NCI-H510A treated with DMSO at 0.1 percent for 48 hours (cell line): ENCODE measurements at places on chromosomes 1 and 21.

GRCh38 chr1:224488806-224489499 lies 54.4 kb upstream of the WDR26 start:
- no peak for DNase-seq

DNA sequence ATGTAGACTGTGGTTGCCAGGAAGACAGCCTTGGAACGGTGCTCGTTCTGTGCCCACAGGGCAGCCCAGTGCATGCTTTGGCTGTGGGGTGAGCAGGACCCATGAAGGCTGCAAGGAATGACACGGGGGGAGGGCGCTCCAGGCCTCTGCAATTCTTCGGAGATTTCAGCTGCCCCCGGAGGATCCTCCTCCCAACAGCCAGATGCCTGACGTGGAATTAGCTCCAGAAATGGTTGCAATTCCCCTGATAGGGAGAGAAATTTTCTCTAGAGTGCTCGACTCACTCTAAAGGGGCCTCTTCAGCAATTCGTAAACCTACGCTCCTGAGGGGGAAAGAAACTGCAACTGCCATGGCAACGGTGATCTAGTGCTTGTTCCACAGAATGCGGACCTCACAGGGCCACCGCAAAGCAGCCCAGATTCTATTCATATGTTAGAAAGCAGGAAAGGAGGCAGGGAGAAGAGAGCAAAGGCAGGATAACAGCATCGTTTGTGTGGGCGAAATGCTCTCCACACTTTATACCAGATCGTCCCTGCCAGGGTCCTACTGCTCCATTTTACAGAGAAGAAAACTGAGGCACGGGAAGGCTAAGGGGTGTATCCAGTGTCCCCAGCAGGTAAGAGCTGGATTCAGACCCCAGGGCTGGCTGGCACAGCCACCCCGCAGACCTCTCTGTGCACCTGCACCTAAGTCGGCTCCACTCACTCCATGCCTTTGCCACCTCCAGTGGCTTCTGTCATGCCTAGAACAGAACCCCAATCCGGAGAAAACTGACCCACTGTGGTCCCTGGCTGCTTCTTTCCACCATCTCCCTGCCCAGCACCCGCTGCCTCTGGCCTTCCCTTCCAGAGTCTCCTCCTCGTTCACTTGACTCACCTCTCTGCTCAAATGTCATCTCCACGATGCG lies 11.9 kb upstream of the PDE9A start:
- DNase-seq = no peak

DNA sequence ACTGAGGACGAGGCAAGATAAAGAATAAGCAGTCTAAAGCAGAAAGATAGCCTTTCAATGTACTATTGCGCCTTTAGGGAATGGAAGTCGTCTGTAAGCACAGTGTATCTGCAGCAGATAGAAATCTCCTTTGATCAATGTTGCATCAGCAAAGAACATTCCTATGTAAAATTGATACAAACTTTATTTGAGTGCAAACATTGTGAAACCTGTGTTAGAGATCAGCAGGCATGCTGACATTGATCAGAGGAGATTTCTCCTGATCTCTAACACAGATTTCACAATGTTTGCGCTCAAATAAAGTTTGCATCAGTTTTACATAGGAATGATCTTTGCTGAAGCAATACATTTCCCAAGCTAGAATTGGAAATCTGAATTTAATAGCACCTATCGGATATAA lies 1446.8 kb downstream of the MRPL39 start:
- no peak for DNase-seq

DNA sequence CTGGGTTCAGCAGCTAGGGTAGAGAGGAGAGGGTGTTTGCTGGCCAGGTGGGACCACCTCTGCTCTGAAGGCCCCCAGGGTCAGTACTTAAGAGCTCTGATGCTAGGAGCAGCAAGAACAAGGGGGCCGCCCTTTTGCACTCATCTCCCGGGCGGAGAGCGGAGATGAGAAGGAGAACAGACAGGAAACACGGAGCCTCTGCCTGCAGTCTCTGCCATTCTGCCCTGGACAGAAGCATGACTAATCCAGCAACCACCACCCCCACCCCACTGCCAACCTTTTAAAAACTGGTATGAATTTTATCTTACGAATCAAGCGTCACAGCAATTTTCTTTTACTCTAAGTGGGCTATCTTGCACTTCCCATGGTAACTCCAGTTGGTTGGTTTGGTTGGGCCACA lies 34.5 kb downstream of the PARP1 start:
- no peak for DNase-seq

- DNase-seq = no peak
Measured at GRCh38 chr21:42518215-42518614, 4.6 kb downstream of the SLC37A1 start.

DNA sequence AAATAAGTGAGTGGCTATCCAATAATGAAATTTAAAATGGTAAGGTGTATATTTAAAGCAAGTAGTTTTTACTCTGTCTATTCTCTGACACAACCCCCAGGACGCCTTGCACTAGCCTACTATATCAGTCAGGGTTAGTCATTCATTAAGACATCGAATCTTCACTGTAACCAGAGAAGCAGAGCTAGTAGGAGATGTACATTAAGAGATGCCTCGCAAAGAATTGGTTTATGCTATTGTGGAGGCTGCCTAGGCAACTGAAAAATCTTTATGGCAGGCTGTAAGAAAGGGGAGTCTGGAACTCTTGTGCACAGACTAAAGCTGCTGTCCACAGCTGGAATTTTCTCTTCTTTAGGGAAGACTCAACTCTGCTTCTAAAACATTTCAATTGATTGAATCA lies 28.8 kb downstream of the NTNG1 start:
- DNase-seq = no peak

GRCh38 chr1:208105756-208106155 lies 138.4 kb downstream of the PLXNA2 start:
- DNase-seq = no peak

DNA sequence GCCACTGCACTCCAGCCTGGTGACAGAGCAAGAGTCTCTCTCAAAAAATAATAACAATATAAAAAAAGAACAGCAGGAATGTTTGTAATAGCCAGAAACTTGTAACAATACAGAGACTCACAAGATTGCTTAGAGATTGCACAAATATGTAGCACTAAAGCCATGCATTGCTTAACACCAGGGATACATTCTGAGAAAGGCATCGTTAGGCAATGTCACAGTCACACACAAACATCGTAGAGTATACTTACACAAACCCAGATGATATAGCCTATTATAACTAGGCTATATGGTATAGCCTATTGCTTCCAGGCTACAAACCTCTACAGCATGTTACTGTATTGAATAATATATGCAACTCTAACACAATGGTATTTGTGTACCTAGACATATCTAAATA lies 45.3 kb downstream of the GPATCH2 start:
- no peak for DNase-seq

DNA sequence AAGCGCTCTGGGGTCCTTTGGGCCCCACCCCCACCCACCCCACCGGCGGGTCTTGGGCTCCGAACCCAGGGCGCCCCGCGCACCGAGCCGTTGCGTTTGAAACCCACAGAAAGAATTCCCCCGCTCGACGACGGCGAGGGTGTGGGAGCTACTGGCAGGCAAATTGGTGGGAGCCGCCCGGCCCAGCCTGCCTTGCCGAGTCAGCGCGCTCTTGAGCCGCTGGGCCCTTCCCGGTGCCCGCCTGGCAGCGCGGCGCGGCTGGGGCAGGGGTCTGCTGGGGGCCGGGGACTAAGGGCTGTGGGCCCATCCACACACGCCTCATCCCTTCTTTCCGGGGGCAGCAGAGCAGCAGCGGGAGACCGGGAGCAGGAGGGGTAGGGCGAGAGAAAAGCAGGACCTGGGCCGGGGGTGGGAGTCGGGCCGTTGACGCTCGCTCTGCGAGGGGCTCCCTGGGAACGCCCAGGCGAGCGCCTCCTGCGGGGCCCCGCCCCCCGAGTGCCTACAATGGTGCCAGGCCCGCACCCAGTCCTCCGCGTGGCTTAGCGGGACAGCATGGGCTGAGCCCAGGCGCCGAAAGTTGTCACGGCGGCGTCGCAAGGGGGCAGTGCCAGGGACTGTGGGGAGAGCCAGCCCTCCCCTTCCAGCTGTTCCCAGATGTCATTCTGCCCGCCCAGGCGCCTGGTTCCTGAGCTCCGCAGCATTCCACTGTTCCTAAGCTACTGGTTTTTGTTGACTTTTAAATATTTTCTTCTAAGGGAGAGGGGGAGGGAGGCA lies at the start of gene C1orf94:
C1orf94 (plus strand) TSS at position 78 of the 774 bp plus-strand sequence. CDS start 883 bp downstream, outside the sequence.
- DNase-seq = no peak

DNA sequence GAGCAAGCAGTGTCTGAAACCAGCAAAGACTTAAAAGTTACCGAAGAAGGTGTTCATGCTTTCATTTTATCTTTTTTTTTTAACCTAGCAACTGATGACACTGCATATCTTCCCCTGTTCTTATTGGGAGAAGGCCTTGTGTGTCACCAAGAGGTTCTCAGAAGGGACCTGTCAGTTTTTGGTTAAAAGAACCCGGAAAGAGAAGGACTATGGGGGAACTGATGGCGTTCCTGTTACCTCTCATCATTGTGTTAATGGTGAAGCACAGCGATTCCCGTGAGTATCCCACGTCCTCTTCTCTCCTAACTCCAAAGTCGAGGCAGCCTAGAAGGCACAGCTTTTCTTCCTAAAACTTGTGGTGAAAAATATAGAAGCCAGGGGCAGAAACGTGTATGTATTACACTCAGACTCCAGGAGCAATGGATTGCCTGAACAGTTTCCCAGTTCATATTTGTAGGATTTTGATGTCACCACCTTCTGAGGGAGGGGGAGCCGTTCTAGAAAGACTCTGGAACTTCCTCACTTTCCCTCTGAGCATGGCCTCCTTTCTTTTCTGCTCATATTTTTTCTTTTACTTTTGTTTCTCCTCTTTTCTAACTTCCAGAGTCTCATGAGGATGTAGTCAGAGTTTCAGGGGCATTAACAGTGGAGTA lies at the start of gene MR1:
MR1 (plus strand) TSS at position 185 of the 653 bp plus-strand sequence; CDS start at position 210, 25 bp downstream.
- DNase-seq = peak; percentile 36

DNA sequence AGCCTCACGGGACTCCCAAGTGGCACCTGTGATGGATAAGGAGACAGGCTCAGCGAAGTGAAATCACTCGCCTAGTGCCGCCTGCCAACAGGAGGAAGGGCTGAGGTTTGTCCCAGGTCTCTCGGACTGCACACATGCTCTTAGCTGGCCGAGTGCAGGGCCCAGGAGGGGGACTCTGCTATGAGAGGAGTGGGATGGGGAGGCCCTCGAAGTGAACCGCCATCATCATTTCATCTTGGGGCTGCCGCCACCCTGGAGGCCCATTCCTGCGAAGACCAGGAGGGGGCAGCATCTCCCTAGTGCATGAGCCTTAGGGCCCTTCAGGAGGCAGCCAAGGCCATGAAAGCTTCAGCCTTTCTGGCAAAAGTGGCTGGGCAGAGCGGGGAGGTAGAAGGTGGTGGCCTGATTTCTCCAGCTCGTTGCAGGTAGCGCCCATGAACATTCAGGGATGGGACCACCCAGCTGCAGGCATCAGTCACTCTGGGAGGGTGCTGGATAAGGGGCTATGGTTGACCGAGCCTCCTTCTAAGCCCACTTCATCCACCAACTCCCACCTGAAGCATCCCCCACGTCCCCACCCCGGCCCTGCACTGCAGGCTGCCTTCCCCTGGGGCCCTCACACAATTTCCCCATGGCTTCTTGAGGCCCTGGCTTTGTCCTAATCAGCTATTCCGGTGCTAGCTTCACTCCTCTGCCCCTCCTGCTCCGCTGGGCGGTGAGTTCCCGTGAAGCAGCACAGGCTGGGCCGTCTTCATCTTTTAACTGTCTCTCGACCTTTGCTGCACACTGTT lies 17.2 kb upstream of the RASSF5 start:
- DNase-seq = peak; percentile 73

DNA sequence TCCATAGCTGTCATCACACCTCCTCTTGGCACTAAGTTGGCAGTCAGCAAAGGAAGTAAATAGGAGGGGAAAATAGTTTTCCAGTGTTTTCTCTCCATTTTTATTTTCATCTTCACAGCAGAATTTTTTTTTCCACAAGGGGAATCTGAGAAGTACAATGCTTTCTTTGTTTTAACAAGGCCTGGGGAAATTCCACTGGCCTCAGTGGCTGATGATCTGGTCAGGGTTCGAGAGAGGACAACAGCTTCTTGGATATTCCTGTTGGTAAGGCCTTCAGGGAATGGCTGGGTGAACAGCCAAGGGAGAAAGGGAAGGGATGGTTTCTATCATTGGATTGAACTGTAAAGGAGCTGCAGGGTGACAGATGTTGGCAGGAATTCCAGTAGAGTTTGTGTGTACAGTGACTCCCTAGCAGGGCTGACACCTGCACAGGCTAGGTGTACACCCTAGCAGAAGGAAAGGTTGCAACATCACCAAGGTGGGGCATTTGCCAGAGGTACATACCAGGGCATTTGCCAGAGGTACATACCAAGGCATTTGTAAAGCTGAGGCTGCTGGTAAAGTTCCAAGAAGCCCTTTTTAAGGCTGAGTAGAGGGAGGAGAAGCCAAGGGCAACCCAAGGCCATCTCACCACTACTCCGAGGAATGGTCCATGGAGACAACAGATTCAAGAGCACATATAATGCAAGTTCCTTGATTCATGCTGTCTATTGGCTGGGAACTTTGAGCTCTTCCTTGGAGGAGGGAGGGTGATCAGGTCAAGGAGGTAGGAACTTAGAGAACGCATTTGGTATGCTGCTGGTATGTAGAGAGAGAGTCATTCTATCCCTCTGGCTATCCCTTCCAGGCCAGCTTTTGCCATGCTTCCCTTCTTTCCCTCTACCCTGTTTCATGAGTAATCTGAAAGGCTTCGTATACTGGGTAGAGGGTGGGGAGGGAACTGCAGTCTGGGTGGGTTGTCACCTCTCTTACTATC lies 3.1 kb downstream of the GJA5 start:
- no peak for DNase-seq

GRCh38 chr1:8560611-8561544 lies 243.0 kb downstream of the SLC45A1 start:
- DNase-seq = peak; percentile 97

GRCh38 chr1:183394435-183394834 lies 23.7 kb downstream of the NMNAT2 start:
- DNase-seq = no peak

- DNase-seq = no peak
Measured at GRCh38 chr1:246622035-246622652, 55.9 kb downstream of the CNST start.

DNA sequence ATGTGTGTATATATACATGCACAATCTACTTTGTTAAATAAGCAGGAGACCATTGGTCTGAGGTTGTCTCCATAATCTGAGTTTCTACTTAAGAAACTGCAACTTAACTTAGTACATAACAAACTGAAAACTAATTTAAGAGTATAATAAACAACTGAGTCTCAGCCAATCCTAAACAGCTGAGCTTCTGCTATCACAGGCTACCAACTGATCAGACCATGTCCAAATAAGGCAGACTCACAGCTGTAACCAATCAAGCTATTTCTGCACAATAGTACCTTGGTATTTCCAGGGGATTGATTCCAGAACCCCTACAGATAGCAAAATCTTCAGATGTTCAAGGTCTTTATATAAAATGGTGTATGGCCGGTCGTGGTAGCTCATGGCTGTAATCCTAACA lies 26.0 kb upstream of the C1orf146 start:
- no peak for DNase-seq
